ENCODE measurements at places on chromosomes 4 and X.

DNA sequence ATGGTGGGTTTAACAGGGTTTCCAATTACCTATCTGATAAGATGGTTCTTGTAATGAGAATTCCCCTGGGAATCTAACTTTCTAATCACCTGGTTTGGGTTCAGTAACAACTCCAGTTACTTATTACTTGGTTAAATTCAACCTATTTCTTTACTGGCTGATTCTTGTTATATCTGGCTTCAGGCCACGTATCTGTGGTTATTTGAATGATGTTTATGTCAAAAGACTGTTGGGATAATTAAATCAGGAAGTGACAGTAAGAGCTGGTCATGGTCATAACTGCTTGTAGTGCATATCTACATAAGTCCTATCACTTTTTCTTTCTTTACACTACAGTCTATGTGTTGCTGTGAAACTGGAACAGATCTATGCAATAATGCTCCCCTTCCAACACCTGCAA, 108.1 kb downstream of the MID1 start:
- no peak for DNase-seq

DNA sequence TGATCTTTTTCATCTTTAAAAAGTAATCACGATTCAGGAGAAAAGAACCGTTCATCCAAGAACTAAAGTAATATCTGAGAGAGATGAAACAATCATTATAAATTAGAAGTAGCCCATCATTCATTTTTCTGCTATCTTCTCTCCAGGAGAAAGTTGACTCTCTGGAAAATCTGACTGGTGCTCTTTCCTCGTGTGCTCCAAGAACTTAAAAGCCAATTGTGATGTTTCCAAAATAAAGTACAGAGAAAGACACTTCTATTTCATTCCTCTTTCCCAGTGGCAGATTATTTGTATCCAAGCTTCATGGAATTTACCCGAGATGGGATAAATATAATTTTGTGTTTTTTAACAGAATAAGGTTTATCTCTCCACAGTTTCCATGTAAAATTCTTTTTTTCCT, 212.5 kb upstream of the NOCT start:
- no peak for DNase-seq

- DNase-seq = no peak
These were observed 1101.7 kb upstream of the INTU start for GRCh38 chr4:126530996-126531585.

DNA sequence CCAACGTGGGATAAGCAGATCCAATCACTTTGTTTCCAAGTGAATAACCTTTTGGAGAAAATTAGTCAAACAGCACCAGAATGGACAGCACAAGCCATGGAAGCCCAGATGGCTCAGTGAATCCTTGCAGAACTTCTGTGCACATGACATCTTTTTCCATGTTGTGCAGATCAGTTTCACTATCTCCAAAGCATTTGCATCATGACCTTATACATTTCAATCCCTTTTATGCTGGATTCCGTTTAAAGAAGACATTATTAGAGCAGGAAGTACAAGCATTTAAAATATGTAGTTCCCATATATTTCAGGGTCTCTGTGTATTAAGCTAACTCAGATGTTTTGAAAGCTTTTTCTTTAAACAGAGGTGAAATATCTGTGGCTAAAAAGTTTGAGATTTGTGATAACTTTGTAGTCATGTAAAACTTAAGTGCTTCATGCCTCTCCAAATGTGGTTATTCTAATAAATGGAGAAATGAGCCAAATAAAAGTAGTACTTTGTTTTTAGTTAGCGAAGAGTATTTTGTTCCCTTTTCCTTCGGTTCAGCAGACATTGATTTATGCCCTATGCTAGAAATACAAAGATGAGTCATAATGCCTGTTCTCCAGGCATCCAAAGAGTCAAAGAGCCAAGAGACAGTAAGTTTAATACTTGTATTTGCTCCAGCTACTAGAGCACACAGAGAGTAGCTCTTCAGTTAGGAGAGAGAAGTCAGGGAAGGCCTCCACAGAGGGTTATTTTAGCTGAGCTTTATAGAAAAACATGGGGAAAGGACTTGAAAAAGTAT, 39.0 kb downstream of the PLAC8 start:
- DNase-seq = peak; percentile 68

DNA sequence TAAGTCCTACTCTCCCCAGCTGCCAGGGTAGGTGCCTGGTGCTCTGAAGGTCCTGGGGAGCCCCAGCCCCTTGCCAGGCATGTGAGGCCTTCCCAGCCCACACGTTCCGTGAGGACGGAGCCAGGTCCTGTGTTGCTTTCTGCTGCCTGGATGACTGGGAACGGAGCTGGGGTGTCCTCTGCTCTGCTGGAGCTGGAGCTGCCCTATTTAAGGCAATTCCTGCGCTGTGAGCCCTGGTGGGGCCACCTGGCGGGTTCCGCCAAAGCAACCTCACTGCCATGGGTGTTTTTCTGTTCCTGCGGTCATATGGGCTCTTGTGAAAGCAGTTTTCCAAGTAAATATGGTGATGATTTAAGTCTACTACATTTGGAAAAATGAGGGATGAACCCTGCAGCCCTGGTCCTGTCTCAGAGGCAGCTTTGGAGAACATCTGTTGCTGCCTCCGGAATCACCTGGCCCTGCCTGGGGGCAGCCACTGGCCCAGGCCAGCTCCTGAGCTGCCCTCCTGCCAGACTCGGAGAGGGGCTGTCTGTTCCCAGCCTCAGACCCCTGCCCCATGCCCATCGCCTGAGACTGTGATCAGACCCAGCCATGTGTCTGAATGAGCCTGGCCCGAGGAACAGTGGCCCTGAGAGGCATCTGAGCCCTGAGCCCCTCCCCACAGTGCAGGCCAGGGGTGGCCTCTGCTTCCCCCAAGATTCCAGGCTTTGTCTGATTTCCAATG, 33.2 kb downstream of the FGFRL1 start:
- DNase-seq = no peak

GRCh38 chrX:69163936-69164741, 1.1 kb downstream of the PJA1 start:
- DNase-seq = peak; percentile 1

DNA sequence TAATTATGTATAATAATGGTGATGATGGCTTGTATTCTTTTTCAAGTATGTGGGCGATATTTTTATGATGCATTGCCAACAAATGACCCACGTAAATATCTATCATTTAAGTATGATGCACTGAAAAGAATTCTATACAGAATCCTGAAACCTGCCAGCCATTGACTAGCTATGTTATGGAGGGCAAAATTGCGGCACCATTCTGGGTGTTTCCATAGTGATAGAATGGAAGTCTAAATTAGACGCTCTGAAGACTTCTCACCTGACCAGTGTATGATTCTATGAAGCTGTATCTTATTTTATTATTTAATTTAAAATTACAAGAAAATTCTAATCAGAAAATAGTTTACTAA, 677 bp upstream of the CENPC start:
- DNase-seq = no peak

- peak; percentile 21 for DNase-seq
These were observed 16.0 kb downstream of the LRBA start for GRCh38 chr4:150999086-150999485.

- DNase-seq = no peak
These were observed 13.8 kb upstream of the ZNF674 start for GRCh38 chrX:46559062-46559461.

GRCh38 chr4:76882630-76883029, 15.3 kb downstream of the SOWAHB start:
- DNase-seq = no peak

GRCh38 chr4:3729882-3730226, 36.3 kb upstream of the ADRA2C start:
- no peak for DNase-seq

DNA sequence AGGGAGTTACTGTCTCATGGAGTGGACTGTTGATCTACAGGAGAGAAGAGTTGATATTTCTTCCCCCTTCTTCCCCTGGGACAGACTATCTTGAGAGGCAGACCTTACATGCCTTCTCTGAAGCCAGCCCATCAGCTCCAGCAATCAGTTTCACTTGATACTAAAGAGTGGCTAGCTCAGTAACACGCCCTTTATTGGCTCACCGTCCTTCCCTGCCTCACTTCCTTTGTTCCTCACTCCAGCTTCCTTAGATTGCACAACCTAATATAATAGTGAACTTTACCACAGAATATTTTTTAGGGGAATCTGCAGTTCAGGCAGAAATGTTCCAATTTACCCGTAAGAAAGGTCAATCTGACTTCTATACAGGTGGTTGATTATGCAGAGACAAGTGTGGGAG, 128.1 kb upstream of the NDP start:
- DNase-seq = peak; percentile 59

- no peak for DNase-seq
These were observed 142.8 kb downstream of the NDST3 start for GRCh38 chr4:118177126-118177525.

DNA sequence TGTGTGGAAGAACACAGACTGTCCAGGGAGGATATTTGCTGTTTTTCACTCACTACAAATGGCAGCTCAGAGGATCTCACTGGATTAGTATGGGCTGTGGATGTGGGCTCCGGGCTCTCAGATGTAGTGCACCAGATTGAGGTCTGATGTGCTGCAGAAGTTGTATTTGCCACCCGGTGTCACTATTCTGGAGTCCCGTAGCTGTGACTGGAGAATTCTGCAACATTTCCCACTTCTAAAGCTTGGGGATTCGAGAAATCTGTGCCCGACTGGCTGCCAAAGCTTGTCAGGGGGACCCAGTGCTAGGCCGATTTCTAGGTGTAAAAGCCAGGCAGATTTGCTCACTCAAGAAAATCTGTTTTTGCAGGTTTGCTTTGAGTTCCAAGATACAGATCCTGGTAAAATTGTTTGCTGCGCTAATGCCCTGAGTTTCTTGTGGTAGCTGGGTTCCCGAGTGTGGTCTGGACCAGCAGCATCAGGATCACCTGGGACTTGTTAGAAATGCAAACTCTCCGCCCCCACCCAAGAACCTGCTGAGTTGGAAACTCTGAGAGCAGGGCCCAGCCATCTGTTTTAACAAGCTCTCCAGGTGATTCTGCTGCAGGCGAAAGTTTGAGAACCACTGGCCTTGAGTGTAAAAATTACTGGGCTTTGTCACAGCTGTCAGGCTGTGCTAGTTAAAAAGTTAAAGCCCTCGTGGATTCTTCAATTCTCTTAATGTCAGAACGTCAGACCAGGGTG, 18.1 kb downstream of the KIT start:
- DNase-seq = no peak

DNA sequence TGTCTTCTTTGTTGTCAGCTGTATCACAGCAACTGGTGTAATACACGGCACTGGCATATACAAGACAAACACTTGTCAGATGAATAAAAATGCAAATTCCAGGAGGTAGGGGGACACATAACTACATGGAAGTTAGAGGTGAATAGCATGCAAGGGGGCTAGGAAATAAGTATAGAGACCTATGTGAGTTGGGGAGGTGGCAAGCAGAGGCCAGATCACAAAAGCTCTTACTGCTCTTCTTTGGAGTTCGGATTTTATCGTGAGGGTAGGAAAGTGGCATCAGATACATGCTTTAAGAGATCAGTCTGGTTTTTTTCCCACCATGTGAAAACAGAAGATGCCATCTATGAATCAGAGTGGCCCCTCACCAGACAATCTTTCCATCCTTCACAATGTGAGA, 2.8 kb upstream of the SRP72 start:
- DNase-seq = no peak

GRCh38 chr4:108702960-108703359, 52.6 kb downstream of the OSTC start:
- DNase-seq = no peak

GRCh38 chrX:10370976-10371375, 214.2 kb downstream of the CLCN4 start:
- no peak for DNase-seq

DNA sequence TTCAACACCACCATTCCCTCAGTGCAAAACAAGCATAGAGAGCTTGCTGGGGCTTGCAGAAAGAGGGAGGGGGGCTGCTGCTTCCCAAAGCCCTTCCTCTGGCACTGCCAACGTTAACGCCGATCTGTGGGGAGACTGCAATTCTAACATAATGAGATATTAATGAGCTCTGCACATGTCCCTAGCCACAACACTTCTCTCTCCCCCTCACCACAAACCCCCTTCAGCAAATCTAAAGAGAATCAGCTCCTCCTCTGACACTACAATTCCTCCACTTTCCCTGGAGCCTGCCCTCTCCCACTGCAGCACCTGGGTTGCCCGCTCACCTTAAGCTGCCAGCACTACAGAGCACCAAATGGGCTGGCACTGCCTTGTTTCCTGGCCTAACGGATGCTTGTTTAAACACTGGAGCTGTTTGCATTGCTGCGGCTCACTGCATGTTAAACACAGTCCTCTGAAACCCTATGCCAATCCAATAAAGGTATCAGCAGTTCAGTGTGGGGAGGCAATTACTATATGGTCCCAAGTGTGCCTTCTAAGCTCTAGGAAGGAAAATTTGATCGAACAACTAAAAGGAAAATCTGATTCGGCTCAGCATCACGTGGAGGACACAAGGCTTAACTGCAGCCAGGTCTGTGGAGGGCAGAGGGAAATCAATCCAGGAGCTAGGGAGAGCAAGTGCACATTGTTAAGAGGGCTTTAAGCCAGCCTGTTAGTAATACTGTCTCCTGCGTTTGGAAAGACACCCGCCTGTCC, 232.4 kb downstream of the MAML3 start:
- DNase-seq = no peak

DNA sequence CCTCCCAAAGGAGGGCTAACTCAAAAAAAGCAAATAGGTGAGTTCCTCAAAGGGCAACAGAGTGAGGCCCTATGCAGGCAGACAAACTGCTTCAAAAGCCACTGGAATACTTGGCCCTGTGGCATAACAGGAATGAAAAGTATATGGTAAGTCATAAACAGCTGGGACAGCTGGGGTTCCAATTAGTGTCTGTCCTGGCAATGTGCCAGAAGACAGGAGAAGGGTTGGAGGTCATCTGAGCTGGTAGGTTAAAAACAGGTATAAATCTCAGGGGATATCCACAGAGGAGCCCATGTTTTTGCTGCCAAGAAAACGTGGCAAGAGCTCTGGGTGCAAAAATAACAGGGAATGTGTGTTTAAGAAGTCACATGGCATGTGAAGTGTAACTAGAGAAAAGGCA, 111.6 kb downstream of the APOOL start:
- no peak for DNase-seq

- no peak for DNase-seq
These were observed 1175.6 kb downstream of the TECRL start for GRCh38 chr4:63233671-63234070.

- DNase-seq = no peak
These were observed 229.5 kb downstream of the SPCS3 start for GRCh38 chr4:176549161-176549865.

DNA sequence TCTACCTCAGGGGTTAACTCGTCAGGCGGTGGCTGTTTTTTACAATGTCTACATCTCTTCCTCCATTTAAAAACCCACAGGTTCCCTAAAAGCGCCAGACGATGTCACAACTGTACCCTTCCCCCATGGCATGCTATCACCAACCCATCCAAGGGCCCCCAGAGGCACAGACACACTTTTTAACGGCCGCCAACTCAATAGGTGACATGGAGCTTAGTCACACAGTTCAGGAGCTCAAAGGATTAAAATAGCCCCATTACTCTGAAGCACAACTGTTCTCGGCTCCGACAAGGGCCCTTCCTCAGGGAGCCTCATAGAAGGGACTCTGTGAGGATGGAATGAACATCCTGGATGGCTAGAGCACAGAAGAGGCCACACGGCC, 12.4 kb downstream of the SH3KBP1 start:
- DNase-seq = peak; percentile 51

DNA sequence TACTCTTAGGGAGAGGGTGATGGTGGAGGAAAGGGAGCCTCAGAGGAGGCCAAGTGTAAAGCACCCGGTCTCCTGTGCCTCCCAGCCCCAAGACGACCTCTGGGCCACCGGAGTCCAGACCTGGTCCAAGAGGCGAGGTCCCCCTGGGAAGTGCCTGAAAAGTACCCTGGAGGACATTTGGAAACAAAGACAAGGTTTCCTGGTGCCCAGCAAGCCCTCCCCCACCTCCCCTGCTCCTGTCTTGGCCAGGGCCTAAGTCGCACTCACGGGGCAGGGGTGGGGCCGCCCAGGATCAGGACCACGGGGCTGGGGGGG, 532 bp upstream of the SH3BP2 start:
- DNase-seq = no peak
